ENCODE measurements at places on chromosomes 5 and 9.

DNA sequence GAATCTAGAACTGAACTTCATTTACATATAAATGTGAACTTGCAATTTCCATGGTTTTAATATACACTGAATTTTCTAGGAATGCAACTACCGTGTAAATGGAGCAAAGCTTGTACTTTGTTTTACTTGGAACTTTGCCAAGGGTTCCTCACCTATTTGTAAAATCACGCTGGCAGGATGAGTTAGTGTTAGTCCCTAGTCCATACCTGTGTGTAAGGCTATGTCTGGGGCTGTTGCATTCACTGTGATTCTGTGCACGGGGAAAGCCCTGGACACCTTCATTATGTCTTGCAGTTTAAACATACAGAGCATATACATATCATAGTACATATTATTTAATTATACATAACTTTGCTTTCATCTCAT, 119.9 kb downstream of the PAX5 start:
- DNase-seq = no peak

GRCh38 chr5:150484964-150485692, 22.8 kb upstream of the NDST1 start:
- DNase-seq = no peak

GRCh38 chr9:38651400-38652042, 31.1 kb upstream of the ANKRD18A start:
- DNase-seq = peak; percentile 52

DNA sequence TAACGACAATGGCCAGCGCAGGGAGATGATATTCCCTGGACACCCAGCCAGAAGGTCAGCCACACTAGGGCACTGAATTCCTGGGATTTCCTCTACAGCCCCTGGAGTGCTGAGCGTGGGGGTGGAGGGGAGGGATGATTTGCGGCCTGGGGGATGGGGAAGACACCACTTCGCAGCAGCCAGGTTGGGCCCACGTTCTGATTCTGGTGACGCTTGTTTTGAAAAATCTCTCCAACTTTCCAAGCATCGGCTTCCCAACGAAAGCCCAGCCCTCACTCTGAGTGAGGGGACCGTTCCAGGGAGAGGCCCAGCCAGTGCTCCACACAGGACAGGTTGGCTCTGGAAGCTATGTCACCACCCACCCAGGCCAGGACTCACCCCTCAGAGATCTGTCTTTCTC, 5.4 kb downstream of the GFPT2 start:
- peak; percentile 36 for DNase-seq

GRCh38 chr5:41112486-41113455, 41.6 kb upstream of the MROH2B start:
- no peak for DNase-seq

DNA sequence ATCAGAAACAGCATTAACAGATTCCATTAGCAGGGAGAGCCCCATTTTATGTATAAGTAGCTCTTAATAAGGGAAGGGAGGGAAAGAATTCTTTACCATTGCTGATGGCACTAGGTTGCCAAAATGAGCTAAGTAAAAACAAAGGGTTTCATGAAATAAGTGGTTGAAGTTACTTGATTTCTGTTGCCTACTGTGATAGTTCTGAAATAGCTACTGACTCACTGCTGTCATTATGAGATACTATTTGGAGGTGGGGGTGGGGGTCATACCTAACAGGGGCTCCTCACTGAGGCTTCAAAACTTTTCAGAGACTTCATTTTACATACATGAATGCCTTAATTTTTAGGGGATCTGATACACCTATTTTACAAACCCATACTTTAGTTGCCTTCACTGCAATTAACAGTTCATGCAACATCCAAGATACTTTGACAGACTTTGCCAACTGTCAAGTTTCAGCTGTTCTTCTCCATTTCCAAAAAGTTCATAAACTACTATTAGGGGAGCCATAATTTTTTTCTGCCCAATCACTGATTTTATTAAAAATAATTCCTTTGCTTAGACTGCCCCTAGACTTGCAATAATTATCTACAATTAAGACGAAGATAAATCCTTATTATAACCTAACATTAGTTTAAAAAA, 4.6 kb downstream of the HOMER1 start:
- no peak for DNase-seq

- peak; percentile 83 for DNase-seq
These were observed 28.4 kb upstream of the SSBP2 start for GRCh38 chr5:81779125-81779915.

DNA sequence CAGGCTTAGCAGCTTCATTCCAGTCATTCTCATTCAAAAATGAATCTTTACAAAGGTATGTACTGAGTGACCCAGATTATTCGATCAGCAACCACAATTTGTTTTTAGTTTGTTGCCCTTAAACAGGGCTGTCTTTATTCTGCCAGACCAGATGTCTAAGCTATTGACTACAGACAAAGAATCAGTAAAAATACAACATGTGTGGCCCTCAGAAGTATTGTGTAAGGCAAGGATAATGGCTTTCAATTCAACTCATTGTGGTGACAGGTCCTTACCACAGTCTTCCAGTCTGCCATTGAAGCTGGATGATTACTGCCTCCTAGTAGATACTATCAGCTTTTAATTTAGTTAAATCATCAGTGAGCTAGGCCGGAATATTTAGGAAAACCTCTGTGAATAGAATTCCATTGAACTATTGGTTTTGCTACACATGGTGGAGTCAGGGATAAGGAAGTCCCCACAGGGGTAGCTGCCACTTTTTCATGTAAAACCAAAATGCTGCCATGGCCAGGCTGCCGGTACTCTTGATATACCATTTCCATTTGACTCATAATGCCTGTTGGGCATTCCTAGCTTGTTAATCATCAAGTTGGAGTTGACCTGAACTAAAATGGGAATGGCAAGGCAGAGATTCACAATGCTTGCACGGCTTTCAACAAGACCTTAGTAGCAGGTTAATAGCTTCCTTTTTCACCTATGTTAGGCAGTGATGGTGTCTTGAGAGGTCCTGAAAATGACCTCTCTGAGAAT, 175.6 kb downstream of the MEF2C start:
- DNase-seq = no peak

- DNase-seq = peak; percentile 69
These were observed 56.5 kb downstream of the SIL1 start for GRCh38 chr5:139141446-139142204.

DNA sequence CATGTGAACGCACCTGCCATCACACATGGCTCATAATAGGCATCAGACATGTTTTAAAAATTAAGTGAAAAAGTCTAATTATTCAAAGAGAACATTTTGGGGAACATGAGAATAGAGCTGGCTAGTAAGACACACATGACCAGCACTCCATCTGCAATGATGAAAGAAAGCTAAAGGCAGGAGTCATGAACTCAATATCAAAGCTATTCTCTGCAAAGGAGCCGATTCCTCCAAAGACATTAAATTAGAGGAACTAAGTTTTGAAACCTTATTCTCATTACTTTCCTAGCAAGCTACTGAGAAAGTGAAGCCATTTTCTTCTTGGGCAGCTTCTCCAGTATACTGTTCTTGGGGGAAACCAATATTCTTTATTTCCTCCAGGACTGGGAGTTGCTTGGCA, 172.0 kb downstream of the CRB2 start:
- DNase-seq = no peak

DNA sequence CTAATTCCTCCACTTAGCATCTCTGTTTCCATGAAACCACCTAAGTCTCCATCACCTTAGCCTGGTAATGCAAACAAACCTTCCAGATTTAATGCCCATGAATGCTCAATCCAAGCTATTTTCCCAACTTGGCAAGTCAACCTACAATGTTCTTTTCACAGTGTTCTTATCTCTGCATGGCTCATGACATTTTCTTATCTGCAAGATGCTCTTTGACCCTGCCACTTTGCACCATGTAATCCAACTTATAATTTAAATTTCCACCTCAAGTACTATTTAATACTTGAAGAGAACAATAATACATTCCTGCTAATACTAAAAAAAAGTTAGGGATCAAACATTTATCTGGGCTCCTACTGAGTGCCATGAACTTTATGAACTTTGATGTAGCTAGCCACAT, 164.3 kb downstream of the TMEM232 start:
- DNase-seq = no peak

DNA sequence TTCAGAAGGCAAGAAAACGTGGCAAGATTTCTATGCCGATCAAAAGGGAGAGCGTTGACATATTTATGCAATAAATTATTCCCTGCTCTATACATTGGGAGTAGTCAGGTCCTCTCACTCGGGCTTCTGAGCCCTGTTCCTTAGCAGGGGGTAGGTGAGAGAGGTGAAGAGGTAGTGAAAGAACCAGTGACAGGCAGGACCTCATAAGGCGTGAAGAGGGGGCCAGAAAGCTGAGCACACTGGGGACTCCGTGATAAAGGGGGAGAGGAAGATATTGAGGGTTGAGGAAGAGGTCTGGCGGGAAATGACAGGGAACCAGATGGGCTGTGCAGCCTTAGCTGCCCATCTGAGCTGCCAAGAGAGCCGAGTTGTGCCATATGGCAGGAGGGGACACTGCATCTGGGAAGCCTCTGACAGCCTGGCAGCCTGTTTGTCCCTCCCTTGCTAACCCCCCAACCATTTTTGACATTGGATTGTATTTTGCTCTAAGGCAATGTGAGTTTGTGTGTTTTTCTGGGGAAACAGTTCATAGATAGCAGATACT, 782 bp upstream of the CDC20B start:
- no peak for DNase-seq

GRCh38 chr5:80837679-80838078, 122.5 kb upstream of the RASGRF2 start:
- no peak for DNase-seq

GRCh38 chr9:16143947-16144890, 591.4 kb downstream of the CCDC171 start:
- DNase-seq = no peak

GRCh38 chr5:125298746-125299379, 552.4 kb upstream of the ZNF608 start:
- DNase-seq = no peak

- DNase-seq = no peak
These were observed 310.7 kb downstream of the ASTN2 start for GRCh38 chr9:117104206-117104605.

DNA sequence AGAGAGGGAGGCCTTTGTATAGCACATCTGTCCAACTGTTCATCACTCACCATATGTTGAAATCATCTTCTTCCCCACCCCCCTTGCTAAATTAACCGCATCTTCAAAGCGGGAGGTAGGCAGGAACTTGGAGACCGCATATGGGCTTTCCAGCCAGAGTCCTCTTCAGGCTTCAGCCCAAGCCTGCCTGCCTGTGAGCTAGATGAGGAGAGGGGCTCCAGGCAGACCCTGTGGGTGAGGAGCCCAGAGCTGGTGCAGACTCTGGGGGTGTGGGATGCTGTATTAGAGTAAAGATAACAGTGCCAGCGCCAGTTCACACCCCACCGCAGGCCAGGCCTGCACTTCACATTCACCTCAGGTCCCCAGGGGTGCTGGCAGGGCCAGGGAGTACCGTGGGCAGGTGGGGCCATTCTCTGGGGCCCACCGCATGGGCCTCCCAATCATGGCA, 16.2 kb downstream of the PRRC2B start:
- DNase-seq = no peak

- DNase-seq = no peak
These were observed 165.5 kb downstream of the DAB2IP start for GRCh38 chr9:121816845-121817450.

GRCh38 chr9:121865060-121865459, 213.6 kb downstream of the DAB2IP start:
- DNase-seq = no peak

DNA sequence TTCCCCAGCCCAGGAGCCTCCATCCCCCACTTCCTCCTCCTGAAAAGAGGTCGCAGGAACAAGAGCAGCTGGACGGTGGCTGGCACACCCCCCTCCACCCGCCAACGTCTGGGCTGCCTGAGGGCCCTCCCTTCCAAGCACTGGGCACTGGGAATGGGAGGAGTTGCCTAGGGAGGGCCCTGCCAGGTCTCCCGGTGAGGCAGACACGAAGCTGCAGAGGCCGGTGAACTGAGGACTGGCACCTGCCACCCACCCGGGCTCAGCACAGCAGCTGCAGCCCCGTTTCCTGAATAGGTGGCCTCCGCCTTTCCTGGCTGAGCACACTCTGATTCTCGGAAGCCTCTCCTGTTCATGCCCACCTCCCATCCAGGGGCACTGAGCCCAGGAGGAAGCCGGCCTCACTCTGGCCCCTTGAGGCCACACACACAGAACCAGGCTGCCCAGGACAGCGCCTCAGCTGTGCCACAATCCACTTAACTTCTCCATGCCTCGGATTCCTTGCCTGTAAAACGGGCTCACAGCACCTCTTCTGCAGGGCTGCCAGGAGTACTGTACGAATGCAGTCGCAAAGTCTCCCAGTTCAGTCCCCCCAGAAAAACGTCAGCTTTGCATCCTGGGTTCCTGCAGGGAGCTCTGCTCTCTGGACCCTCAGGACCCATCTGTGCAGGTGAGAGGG, 1.3 kb downstream of the NPDC1 start:
- DNase-seq = no peak

DNA sequence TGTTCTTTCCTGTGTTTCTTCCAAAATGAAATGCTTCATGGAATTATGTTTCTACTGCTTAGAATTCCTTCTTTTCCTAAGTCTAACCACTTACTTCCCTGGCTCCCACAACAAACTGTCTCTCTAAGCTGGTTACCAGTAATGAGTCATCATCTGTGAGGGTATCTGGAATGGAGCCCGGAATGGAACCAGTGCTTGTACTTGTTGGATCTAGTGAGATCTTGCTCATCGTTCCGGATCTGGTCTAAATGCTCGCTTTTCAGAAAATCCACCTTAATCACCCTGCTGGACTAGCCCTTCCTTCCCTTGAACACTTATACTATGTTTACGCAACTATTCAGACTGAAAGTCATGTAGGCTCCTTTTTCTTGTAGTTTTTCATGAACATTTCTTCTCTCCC, 184.8 kb downstream of the PBX3 start:
- DNase-seq = no peak

- no peak for DNase-seq
These were observed 8.3 kb upstream of the COMMD10 start for GRCh38 chr5:116076496-116076895.

DNA sequence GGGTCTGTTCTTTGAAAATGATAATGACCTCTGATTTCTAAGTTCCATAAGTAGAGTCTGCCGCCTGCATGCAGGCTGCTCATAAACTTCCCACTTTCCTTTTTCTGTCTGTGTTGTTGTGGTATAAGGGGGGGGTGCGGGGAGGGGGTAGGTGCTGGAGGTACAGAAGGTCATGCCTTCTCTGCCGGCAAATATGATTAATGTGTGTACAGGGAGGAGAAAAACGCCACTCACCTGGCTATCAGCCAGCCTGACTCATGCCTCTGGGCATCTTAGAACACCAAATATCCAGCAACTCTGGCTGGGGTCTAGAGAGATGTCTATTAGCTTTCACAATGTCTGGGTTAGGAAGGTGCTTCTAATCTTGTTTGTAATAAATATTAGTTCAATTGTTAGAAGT, 128.3 kb downstream of the EFNA5 start:
- peak; percentile 77 for DNase-seq

GRCh38 chr5:153352685-153353219, 137.7 kb upstream of the GRIA1 start:
- no peak for DNase-seq

- no peak for DNase-seq
These were observed 55.7 kb downstream of the GLIS3 start for GRCh38 chr9:4243877-4244812.

DNA sequence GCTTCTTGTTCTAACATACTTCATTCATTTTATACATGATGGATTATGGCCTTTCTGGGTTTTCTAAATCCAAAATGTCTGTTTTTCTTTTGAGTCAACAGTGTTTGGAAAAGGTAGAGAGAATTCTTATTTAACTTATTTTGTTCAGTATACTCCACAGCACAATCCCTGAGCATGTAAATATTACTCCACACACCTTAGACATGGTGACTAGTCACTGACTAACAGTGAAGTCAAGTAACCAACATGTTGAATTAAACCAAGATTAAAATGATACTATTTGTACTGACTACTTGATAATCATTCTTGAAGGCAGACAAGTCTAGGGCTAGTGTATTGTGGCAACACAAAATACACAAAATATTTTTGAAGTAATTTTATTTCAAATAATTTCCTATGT, 55.0 kb downstream of the HAPLN1 start:
- no peak for DNase-seq

All from Right ventricle myocardium superior (tissue), 1 donor.